ENCODE measurements at places on chromosomes 11 and 22.
A peak's percentile ranks its signal among the peaks of the same experiment; 100 is the strongest.

GRCh38 chr22:40084246-40084645, 89.5 kb downstream of the FAM83F start:
- DNase-seq, result no peak

DNA sequence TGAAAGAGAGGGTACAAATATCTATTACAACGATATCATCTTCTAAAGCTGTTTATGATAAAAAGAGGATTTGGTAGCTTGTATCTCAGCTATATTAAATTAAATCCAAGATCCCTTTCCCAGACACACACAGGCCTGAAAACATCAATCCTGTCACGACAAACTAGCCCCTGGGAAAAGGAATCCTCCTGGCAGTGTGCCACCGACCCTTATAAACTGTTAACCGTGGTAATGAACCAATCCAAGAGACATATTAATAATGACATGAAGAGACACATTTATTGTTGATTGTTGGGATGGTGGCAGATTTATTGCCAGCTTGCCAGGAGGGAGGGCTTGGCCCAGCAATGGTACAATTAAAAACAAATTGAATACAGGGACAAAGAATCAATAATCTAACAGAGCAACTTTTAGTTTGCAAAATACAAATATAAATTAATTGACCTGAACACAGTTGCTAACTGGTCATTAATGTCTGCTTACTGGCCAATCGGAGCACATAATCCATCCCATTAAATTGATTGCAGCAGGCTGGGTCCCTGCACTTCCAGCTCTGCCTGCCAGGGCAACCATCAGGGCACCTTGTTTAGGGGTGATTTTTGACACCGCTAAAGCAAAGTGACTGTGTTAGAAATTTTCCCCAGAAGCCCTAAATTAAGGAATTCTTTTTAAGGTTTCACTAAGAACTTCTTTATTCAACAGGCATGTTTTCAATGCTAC, 887.6 kb downstream of the OPCML start:
- no peak for DNase-seq

DNA sequence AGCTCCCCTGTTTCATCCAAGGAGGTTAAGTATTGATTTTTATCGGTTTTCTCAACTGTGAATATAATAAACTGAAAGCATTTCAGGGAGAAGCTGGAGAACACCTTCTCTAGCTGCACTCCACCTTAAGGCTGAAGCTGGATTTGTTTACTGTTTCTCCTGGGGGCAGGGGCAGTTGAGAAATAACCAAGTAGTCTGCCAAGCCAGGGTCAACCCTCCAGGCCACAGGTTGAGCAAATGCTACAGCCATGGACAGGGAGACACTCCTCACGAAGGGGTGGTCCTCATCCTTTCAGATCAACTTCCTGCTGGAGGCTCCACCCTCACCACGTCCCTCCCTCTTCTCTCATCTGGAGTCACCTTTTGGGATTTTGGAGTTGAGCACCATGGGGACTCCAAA, at the start of gene TTC36:
TSS of gene TTC36 (plus strand) at position 366 of the 400 bp plus-strand sequence. CDS start at position 387, 21 bp downstream.
- DNase-seq, result no peak

GRCh38 chr11:38510041-38510440, 1912.0 kb upstream of the RAG2 start:
- DNase-seq, result no peak

DNA sequence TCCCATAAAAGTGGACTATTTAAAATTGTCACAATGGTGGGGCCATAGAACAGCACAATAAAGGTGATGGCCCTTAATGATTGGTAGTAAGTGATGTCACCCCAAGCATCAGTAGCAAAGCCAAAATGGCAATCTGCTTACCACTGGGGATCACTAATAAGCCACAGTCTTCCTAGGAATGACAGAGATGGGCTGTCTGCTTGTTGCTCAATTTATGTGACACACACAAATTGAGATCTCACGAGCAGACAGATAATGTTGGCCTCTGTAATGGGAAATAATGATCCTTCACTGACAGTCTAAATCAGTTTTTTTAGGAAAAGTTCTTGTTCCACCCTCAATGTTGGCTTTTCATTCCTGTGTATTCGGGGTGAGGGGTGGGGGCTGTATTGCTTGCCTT, 515.1 kb downstream of the BRD1 start:
- no peak for DNase-seq

- no peak for DNase-seq
These were observed 107.8 kb downstream of the GGTLC2 start for GRCh38 chr22:22752199-22752555.

DNA sequence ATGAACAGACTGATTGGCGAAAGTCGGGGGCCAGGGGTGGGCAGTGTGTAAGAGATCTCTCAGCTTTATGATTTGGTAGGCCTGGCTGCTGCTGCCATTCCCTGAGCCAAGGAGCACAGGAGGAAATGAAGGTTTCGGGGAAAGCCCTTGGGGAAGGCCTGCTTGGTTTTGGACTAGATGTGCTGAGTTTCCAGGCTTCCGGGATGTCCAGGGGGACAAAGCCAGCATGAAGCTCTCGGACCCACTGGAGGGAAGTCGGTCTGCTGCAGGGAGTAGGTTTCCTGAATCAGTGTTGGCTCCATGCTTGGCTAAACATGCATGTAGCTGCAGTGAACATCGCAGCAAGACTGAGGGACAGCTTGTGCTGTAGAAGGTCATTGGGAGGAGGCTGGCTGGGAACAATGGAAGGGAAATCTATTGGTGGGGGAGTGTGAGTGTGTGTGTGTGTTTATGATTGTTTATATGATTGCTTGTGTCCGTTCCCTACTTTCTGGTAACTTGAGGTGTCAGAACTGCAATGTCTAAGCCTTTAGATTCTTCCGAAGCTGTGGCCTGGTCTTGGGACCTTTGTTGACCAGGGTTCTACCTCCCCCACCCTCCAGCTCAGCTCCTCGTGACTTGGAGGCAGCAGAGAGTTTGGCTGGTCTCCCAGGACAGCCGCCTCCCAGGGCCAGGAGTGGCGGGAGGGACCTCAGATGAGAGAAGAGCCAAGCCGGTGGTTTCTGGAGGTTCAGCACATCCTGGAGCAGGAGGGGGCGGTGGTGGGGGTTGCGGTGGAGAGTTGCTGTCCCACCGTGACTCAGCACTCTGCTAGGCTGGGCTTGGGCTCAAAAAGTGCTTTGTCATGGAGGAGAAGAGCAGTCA, 4.0 kb upstream of the FTH1 start:
- DNase-seq, result no peak

GRCh38 chr11:27722117-27722952, 22.1 kb upstream of the BDNF start:
- peak; percentile 17 for DNase-seq

DNA sequence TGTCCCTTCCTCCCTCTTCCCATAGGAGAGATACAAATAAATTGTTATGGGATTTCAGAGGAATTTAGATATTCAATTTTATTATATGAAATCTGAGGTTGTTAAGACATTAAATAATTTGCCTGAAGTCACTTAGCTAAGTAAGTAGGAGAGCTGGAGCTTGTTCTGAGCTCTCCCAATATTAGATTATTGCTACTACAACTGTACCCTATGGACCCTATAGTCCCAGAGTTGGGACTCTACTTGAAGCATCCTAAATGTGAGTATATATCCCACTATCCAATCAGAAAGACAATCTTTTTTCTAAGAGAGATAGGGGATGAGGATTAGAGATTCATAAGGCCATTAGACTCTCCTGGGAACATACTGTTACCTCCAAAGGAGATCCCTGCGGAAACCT, 1130.0 kb downstream of the DLG2 start:
- no peak for DNase-seq

DNA sequence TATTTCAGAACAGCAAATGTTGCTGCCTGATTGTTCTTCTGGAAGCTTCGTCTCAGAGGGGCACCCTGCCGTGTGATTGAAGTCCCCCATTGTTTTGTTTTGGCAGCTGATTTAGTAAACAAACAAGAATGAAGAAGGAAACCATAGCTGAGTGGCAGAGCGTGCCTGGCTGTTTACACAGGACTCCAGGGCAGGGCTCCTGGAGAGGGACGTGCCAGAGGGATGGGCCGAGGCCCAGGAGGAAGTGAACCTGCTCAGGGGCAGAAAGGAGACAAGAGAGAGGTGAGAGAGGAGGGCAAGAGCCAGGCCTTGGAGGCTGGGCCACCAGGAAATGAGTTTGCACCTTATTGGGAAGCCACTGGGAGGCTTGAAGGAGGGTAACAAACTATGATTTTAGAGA, 85.5 kb upstream of the B3GAT1 start:
- DNase-seq, result no peak

DNA sequence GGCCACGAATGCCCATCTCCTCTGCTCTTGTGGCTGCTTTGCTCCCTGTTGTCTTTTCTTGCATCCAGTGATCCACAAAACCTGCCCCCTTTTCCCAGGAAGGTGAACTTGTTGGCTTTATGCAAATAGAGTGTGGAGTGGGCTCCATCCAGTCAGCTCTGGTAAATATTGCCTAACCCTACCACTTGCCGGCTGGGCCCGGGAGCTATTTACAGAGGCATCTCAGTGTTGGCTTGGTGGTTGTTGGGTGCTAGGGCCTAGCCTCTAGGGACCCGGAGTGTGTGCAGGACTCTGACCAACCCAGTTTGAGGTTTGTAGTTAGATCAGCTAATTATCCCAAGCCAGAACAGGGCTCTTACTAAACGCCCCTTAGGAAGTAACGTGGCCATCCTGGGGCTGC, 40.8 kb upstream of the TLCD5 start:
- DNase-seq, result no peak

- DNase-seq, result no peak
These were observed 17.4 kb downstream of the UBASH3B start for GRCh38 chr11:122672892-122673291.

DNA sequence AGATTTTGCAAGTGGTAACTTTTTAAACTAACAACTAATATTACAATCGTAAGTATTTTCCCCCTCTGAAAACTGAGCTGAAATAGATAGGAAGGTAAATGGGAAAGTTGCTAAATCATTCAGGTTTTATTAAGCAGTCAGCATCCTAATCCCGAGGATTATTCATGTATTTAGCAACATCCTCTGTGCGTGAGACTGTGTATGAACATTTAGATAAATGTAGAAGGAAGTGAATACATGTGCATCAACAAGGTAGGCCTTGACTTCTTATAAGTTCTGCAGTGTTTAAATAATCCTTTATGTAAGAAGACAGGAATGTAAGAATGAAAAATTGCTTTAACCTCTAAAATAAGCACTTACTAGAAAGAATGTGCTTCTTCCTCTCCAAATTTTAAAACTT, 745.9 kb upstream of the TENM4 start:
- no peak for DNase-seq
